ENCODE measurements at places on chromosomes 5 and 9.

DNA sequence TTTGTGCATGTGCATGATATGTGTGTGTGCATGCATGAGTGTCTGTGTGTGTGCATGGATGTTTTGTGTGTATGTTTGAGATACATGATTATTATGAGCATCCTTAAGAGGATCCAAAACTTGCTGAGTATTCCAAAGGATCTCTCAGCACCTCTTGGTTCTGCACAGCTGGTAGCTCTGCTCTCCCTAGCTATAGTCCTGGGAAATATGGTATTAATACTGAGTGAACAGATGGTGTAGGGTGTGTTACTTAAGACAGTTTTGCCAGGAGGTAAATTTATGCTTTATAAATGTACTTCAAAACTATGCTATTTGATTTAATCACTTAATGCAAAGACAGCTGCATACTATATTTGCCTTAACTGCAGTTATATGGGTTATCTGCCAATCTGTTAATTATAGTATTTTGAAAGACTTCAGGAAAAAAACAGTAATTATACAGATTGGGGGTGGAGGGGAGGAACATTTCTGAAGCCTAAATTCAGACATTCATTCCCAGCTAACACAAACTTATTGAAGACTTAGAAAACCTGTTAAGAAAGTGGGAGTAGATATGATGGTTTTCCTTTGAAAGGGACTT is 215.5 kb downstream of the MPDZ start:
- no peak for DNase-seq

GRCh38 chr5:54733101-54733500 is 215.5 kb downstream of the SNX18 start:
- DNase-seq: no peak

- DNase-seq: no peak
Measured at GRCh38 chr5:2129568-2130272, 247.0 kb upstream of the IRX4 start.

- DNase-seq: no peak
Measured at GRCh38 chr5:473551-474192, 30.7 kb downstream of the EXOC3 start.

GRCh38 chr9:129850821-129851550 is 15.7 kb downstream of the USP20 start:
- no peak for DNase-seq

- DNase-seq: no peak
Measured at GRCh38 chr5:116035123-116035522, 2.9 kb downstream of the ARL14EPL start.

DNA sequence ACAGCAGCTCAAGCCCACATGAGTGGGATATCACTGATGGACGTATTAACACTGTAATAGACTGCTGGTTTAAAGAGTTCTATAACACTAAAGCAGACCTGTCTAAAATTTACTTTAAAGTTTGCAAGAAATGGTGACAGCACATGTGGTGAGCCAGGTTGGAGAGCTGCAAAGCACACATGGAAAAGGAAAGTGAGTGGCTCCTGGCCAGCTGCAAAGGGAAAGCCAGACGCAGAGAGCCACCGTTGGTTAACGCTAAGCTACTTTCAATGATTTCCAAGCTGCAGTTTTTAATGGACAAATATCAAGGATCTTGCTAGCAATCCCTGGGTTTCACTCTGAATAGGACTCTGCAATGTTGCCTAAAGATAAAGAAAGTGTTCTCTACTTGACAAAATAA is 89.9 kb downstream of the CTNND2 start:
- no peak for DNase-seq

DNA sequence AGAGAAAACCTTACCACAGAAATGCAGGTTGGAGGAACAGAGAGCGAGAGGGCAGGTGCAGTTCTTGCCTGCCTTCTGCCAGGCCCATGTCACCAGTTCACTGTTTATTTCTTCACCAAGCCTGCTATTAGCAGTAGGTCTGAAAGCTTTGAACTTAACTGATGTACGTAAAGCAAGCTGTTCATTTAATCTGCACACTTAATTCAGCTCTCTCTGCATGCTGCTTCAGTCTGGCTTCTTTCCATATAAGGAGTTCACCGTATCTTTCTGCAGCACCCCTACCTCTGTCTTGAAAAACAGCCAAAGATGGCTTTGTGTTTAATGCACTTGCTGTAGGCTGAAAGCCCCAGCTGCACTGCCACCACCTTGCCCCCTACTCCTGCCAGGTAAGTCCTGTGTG is 205.1 kb downstream of the RAB3C start:
- no peak for DNase-seq

- no peak for DNase-seq
Measured at GRCh38 chr9:134037641-134038040, 12.4 kb downstream of the BRD3OS start.

DNA sequence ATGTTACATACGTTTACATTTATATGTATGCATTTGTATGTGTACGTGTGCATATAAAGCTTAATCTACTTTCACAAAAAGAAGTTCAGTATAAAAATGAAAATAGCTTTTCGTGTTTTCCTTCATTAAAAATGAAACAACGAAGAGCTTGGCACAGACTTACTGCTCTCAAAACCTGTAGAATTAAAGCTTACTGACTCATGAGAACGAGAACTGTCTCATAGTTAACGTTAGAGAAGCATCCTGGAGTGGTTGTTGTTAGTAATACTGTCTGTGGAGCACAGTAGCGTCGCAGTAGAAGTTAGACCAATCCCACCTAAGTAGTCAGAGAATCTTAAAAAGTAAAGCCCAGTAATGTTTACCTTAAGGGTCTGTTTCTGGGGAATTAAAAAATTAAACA is 1.3 kb downstream of the MAT2B start:
- DNase-seq: no peak

DNA sequence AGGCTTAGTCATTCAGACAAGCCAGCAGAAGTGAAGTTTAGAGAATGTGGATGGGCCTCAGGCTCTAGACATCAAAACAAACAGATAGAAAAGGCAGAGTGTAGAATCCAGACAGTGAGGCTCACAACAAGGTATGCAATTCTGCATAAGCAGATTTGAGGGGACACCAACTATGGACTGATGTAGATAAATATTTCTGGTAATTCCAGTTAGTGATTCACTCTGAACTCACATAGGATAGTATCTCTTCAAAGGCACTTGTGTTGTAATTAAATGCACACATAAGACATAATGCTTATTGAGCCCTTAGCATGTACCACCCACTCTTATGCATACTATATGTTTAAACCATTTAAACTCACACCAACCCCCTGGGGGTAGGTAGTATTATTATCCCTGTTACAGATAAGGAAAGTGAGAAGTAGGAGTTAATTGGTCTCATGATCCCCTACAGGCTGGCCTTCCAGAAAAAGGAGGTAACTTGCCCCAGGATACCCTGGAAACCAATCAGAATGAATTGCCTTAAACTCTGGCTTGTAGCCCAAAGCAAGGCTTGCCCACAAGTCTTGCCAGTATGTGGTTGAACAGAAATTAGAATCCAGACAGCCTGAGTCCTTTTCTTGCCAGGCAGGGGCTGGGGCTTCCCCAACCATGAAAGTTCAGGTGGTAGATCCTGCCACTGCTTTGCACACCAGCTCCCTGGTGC is 39.5 kb upstream of the HSPB3 start:
- DNase-seq: no peak

DNA sequence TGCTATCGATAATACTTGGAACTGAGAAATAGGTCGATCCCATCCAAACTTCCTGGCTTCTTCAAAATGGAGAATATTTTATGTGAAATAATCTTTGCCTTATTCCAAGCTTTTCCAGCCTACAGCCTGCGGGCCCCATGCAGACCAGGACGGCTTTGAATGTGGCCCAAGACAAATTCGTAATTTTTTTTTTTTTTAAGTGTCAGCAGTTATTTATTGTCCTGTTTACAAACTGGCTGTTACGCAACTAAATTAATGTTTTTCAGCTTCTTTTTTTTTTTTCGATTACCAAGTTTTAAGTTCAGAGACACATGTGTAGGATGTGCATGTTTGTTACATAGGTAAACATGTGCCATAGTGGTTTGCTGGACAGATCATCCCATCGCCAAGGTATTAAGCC is 411.7 kb upstream of the EDIL3 start:
- DNase-seq: no peak

DNA sequence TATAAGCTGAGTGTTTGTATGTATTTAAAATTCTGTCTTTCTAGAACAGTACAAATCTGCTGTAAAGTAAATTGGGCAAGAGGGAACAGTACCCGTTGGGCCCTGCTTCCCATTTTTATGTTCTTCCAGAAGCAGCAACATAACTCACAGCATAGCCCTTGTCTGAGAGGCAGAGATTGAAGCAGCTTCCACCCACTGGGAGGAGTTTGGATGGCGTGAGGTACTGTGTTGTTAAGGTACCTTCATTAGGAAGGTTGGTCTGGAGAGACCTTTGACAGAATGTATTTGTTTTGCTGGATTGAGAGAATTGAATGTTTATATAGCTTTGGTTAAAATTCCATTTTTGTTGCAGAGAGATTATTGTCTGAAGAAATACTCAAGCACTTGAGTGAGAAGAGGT is 24.8 kb downstream of the RAI14 start:
- no peak for DNase-seq

GRCh38 chr5:105978011-105978410 is 1692.7 kb downstream of the EFNA5 start:
- no peak for DNase-seq

DNA sequence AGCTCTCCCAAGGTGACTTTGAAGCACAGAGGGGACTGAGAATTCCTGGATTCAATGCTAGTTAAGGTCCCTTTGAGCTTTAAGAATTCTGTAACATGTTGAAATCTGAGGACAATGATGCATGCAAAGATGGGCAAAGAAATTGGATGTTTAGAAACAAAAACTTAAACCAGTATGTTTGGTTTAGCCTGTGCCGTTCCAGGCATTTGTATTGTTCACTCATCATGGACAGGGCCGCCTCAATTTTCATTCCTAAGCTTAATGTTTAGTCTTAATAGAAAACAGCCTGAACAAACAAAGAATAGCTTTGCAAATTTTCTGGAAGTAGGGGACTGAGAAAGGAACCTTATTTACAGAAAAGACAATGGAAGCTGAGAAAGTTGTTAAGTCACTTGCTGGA is 267.8 kb downstream of the ARHGEF28 start:
- no peak for DNase-seq

DNA sequence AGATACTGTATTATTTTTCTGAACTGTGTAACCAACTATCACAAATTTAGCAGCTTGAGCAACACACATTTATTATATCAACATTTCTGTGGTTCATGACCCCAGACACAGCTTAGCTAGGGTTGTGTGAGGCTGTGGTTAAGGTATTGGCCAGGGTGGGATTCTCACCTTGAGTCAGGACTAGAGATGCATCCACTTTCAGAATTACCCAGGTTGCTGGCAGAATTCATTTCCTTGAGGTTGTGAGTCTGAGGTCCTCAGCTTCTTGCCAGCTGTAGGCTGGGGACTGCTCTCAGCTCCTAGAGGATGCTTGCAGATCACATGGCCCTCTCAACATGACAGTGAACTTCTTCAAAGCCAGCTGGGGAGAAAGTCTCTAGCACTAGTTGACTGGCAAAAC is 122.5 kb upstream of the RASGRF2 start:
- DNase-seq: no peak

GRCh38 chr5:36310138-36310537 is 8.4 kb upstream of the RANBP3L start:
- no peak for DNase-seq

GRCh38 chr9:17751486-17751885 is 172.6 kb downstream of the SH3GL2 start:
- DNase-seq: no peak

DNA sequence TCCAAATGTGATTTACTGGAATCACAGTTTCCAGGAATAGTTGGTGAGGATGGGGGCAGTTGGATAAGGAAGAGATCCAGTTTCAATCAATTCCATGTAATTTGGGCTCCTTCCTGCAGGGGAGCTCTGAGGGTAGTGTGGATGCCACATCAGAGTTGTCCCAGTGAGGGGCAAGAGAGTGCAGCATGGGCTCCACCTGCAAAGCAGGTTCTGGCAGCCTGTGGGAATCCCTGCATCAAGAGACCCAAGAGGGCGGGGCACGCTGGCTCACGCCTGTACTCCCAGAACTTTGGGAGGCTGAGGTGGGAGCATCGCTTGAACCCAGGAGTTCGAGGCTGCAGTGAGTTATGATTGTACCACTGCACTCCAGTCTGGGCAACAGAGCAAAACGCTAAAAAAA is 188.5 kb downstream of the CACNA1B start:
- DNase-seq: no peak

GRCh38 chr5:88226881-88227450 is 41.7 kb downstream of the TMEM161B start:
- no peak for DNase-seq

DNA sequence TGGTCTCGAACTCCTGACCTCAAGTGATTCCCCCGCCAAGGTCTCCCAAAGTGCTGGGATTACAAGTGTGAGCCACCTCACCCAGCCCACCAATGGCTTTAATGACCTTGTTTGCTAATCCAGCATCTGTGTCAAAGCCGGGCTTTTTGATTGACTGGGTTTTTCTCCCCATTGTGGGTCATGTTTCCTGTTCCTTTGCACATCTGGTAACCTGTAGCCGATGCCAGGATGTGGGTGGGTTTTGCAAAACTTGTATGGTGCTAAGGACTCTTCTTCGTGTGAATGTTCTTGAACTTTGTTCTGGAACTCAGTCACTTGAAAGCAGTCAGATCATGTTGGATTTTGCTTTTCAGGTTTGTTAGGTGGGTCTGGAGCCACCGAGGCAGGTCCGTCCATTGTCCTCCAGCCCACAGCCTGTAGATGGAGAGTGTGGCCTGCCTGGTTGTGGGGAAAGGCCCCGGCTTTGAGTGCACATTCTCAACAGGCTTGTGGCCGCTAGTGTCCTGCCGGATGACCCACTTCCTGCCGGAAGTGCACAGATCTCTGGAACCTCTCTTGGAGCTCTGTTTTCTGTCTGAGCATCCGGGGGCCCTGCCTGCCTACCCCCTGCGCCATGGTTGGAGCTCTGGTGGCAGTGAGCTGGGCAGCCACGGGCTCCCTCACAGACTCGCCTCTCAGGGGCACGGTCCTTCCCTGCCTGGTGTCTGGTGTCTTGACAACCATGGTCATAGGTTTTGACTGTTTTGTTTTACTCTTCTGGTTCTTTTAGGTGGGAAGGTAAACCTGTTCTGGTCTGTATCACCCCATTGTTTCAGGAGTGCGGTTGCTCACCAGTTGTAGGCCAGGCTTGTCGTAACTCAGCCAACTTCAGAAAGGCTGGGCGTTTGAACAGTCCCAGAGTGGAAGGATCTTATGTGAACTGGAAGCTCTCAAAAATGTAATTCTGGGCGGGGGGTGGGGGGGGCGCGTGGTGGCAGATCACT is 69.6 kb upstream of the CACNA1B start:
- no peak for DNase-seq

DNA sequence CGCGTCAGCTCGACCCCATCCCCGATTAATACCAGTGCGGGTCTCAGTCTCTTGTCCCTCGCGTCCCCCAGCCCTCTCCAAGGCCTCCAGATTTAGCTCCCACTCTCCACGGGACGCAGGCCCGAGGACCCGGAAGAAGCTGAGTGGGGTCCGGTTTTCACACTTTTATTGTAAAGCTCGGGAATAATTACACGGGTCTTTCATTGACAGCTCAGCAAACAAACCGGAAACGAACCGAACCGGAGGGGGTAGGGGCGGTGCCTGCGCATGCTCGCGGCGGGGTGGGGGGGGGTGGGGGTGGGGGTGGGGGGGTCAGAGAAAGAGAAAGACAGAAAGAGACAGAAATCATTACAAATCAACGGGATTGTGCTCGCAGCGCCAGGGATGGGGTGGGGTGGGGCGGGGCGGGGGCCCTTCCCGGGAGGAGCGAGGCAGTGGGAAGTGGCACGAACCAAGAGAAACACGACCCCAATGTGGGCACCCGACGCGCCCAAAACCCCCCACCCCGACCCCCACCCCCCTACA is 27.9 kb downstream of the PCDH1 start:
- peak; percentile 71 for DNase-seq

- no peak for DNase-seq
Measured at GRCh38 chr9:91060520-91061343, 259.1 kb downstream of the SYK start.

- DNase-seq: no peak
Measured at GRCh38 chr9:91214086-91214485, 147.6 kb downstream of the AUH start.

All from nucleus accumbens (tissue), 56 donors.